ENCODE measurements at places on chromosomes 5 and 9. TPM values are rescaled to one million over a fixed set of nuclear protein-coding genes. Genes with fewer than 3 reads are reported as not detected.

PITX1 gene
- 191 TPM for total RNA-seq

HTR4 gene
- total RNA-seq: not detected

NKD2 gene
- total RNA-seq: 1.3 TPM

IL4 gene
- not detected for total RNA-seq

ASPN gene
- total RNA-seq: not detected

Data from nasal cavity respiratory epithelium epithelial cell of viscerocranial mucosa (primary cell).